ENCODE measurements at places on chromosomes 4 and X.

- no peak for ATAC-seq
Measured at GRCh38 chr4:153521999-153522801, 56.0 kb downstream of the TMEM131L start.

DNA sequence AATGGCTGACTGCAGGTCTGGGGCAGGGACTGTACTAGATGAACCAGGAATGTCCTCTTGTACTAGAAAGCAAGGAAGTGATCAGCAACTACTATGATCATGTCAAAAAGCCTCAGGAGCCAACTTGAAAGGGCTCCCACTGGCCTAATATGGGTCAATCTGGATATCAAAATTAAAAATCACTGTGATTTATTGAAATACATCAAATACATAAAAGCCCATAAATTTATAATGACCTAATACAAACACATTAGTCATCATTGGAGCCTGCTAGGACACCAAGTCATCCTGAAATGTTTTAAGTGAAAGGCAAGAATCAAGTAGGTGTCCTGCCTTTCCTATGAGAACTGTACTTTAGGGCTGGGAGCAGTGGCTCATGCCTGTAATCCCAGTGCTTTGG is 70.5 kb upstream of the KLHL13 start:
- no peak for ATAC-seq

GRCh38 chr4:66842724-66843088 is 702.6 kb downstream of the CENPC start:
- ATAC-seq: no peak

DNA sequence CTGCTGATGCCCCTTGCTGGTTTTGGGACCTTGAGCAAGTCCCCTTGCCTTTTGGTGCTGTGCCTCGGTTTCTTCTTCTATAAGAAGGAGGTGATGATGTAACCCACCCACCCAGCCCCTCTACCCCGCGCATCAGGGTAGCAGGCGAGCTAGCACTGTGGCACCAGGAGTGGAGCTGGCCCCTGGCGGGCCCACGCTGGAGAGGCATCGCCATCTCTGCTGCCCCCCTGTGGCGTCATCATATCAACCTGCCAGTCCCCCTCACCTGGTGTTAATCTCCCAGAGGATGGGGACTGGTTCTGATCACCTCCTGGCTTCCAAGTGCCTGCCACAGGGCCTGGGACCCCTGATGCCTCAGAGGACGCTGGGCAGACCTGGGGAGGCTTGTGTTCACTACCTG is 6.3 kb upstream of the SORCS2 start:
- ATAC-seq: no peak

DNA sequence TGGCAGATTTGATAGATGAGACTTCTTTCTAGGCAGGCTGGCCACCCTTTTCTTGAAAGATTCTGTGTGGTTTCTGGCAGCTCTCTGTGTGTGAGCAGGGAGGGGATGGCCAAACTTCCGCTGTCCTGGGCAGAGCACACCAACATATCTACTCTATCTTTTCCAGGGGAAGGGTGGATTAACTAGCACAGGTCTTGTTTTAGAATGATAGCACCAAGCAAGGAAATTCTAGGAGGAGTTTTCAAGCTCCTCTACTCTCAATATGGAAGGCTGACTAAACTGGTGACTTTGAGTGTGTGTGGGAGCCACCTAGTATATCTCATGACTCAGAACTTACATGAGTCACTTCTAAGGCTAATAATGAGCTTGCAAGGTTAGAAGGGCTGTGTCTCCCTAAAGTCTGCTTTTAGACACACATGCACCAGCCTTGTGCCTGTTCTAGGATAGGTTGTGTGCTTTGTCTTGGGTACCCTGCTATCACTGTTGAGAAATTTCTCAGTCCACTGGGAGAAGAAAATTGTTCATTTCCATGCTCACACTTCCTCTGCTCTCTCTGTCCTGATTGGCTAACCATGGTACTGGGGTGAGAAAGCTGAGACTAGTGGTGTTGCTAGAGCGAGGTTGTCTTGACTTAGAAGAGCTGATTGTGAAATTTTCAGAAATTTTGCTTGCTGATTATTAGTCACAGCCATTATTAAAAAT is 72.9 kb downstream of the YIPF6 start:
- ATAC-seq: no peak

Measured in gastroesophageal sphincter (tissue), 4 donors.